GF-D8 (cell line): ENCODE measurements at places on chromosomes 3 and 15.
A peak's percentile ranks its signal among the peaks of the same experiment; 100 is the strongest.

GRCh38 chr3:151227266-151227806 is 24.3 kb upstream of the GPR171 start:
- DNase-seq = no peak

- no peak for DNase-seq
Observed at GRCh38 chr15:72113347-72114031, 4.5 kb downstream of the MYO9A start.

GRCh38 chr3:6321999-6322398 is 538.9 kb upstream of the GRM7 start:
- DNase-seq = no peak

DNA sequence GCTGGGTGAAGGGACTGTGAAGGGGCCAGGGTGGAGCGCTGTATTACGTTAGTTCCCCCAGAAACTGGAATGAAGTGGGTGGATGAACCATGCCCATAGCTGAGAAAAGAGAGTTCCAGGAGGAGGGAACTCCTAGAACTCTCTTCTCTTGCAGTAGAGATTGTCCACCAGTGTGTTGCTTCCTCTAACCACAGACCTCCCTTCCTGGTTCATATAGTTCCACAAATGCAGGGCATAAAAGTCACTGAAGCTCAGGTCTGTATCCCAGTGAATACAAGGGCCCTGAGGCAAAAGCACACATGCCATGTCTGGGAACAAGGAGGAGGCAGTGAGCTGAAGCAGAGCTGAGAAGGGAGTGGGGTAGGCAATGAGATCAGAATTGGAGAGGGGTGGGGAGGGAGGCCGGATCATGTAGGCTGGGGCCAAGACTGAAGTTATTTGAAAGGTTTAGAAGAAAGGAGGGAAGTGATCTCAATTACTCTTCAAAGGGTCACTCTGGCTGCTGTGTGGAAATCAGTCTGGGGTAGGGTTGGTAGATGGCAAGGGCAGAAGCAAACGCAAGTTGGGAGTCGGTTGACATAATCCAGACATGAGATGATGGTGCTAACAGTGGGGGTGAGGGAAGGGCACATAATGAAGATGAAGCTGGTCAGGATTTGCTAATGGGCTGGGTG is 6.5 kb downstream of the A4GNT start:
- peak; percentile 85 for DNase-seq

- DNase-seq = no peak
Observed at GRCh38 chr3:186713499-186713898, 3.7 kb upstream of the KNG1 start.

DNA sequence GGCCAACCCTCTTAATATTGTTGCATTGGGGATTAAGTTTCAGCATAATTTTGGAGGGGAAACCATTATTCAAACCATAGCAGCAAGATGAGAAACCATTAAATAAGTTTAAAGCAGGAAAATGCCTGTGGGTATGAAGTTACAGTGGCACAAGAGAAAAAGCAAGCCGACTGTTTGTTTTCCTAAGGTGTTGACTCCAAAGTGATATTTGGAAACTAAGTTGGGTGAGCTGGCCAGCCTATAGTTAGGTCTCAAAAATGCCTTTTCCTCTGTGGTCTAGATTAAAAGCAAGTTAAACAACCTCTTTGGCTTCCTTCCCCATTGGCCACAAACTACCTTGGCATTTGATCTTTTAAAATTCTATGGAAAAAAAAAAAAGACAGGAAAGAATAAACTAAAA is 419.8 kb upstream of the AZI2 start:
- no peak for DNase-seq
